ENCODE measurements at places on chromosomes 6 and 20.

DNA sequence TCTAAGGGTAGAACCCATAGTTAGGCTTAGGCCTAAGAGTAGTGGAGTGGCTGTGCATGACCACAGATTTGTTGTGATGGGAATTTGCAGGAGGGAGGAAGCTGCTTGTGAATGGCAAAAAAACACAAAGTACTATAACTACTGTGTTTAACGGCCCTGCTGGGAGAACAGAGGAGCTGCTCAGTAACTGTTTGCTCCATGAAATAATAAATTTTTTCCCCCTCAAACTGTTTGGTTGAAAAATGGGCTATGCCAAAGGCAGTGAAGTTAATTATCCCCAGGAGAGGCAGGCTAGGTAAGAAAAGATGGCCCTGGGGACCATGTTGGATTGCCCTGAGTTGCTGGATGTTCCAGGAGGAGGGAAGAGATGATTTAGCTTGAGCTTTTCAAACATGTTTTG, 256.5 kb upstream of the PRND start:
- no peak for DNase-seq

GRCh38 chr6:69887026-69887425, 20.7 kb downstream of the COL19A1 start:
- DNase-seq, result no peak

- no peak for DNase-seq
Observed at GRCh38 chr6:16572943-16573342, 188.3 kb downstream of the ATXN1 start.

DNA sequence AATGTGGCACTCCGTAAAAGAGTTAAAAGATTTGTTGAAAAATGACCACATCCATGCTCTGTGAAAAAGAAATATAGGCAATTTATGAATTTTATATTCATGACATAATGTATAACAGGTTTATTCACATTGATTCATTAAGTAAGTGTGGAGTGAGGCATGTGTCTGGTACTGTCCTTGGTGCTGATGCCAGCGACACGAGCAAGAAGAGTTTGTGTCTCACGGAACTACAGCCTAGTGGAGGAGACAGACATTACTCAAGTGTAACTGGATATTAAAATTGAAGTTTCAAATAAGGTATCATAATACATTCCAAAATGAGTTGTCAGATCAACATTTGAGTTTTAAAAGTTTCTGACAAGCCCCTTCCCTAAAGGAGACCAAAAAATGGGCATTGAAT, 158.2 kb upstream of the PRND start:
- DNase-seq, result no peak

- DNase-seq, result no peak
Observed at GRCh38 chr6:156154896-156155295, 622.3 kb upstream of the ARID1B start.

DNA sequence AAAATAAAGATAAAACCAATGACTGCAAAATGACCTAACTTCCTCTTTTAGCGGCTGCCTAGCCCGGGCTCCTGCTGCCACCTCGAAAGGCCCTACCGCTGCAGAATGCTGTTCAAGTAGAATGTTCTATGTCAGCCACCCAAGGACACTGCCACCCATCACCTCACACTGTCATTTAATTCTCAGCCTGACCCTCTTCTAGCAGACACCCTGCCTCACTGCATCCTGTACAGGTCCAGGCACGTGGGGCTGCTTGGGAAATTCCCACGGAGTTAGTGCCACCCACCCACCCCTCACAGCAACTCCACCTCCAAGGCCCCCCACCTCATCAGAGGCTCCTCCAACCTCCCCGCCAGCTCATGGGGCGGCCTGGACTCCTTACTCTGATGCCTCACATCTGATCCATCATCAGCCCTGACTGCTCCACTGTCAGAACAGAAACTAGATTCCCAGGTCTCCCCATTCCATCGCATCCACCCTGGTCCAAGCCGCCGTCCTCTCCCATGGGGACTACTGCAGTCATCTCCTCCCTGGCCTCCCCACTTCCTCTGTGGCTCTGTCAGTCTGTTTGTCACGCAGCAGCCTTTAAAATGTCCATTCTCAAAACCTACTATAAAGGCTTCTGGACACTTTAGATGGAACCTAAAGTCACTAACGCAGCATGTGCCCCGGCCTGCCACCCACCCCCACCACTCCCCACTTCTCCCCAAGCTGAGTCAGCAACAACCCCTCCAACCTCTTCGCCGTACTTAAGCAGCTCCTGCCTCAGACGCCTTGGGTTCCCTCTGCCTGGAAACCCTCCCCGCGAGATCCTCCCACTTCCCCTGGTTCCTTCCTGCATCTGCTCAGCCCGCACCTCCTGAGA, 17.0 kb downstream of the NFATC2 start:
- DNase-seq, result peak; percentile 43

DNA sequence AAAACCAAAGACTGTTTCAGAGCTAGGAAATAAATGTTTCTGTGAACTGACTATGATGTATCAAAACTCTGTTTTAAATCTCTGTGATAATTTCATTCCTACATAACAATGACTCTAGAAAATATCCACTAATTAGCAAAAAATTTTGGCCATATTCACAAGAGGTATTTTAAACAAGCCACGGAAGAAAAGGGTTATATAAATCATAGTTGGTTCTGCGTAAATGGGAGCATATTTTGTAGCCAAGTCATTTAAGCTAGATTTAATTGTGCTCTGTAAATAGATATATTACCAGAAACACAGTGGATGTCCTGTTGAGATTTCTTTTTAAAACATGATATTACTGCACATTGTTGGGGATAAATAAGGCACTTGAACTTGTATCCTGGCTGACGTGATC, 416.5 kb upstream of the PLCB4 start:
- DNase-seq, result no peak

DNA sequence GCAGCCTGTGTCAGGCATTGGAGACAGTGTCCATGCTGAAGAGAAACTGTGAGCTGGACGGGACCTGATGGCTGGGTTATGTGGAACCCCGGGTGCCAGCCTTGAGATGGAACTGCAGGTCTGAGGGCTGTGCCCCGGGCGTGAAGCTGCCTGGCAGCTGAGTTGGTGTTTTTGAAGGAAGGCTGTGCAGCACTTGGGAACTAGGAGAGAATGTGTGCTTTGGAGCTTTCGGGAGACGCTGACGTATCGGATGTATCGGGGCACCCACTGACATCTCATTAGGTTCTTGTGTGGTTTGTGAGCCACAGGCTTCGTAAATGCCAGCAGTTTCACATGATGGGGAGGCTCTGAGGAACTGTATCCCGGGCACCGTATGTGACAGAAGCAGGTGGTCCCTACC, 2.2 kb downstream of the DLGAP4 start:
- no peak for DNase-seq

DNA sequence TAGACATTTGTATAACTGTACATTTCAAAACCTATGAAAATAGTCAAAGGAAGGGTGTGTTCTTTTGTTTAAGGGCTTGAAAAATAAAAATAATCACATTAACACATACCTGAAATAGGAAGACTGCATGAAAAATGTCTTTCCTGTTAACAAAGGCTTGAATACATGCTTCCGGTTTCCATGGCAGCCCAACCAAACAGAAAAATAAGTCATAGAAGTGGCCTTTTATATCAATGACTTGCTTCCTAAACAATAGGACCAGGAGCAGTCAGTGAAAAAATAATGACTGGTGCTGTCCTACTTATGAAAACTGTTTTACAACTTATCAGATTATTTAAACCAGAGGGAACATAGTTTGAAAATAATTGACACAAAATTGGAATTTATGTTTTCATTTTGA, 412.6 kb upstream of the PLCB4 start:
- DNase-seq, result no peak

All from OCI-LY7 (cell line).